ENCODE measurements at places on chromosomes 13 and 19.

DNA sequence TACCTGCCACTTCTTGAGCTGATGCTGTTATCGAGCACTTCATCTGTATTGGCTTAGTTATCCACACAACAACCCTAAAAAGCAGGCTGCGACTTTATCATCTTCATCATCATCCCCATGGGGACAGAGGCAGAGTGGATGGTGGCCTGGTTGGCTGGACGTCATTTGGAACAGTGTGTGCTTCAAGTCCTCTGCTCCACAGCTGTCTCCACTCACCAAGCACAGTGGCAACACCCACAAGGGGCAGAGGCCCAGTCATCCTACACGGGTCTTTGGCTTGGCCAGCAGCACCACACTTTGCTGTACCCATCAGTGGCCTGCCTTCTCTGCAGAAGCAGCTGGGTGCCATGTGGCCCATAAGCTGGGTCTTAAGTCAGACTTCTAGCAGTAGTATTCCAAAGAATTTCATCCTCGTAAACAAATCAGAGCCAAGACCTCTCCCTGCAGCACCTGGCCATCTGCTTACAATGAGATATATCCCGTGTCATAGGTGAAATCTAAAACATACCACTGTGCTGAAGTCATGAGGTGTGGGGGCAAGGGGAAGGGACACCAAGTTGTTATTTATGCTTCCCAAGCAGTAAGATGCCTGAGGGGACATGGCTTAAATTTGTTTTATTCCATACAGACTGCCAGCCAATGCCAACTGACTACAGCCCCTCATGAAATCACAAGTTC lies 47.9 kb upstream of the EPHX3 start:
- DNase-seq: no peak

- DNase-seq: no peak
Observed at GRCh38 chr19:42514449-42514848, 13.8 kb downstream of the CEACAM1 start.

DNA sequence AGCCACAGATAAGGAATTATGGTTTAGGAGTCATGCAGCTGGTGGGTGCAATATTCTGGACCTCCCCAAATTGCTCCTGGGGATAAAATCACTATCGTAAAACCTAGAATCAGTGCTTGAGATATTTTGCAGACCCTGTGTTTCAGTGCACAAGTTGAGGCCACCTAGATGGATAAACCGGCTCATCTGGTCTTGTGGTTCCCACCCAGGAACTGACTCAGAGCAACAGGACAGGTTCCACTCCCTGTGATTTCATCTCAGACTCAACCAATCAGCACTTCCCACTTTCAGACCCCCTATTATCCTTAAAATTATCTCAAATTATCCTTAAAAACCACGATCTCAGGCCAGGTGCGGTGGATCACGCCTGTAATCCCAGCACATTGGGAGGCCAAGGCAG lies 21.0 kb downstream of the FBXL12 start:
- DNase-seq: no peak

DNA sequence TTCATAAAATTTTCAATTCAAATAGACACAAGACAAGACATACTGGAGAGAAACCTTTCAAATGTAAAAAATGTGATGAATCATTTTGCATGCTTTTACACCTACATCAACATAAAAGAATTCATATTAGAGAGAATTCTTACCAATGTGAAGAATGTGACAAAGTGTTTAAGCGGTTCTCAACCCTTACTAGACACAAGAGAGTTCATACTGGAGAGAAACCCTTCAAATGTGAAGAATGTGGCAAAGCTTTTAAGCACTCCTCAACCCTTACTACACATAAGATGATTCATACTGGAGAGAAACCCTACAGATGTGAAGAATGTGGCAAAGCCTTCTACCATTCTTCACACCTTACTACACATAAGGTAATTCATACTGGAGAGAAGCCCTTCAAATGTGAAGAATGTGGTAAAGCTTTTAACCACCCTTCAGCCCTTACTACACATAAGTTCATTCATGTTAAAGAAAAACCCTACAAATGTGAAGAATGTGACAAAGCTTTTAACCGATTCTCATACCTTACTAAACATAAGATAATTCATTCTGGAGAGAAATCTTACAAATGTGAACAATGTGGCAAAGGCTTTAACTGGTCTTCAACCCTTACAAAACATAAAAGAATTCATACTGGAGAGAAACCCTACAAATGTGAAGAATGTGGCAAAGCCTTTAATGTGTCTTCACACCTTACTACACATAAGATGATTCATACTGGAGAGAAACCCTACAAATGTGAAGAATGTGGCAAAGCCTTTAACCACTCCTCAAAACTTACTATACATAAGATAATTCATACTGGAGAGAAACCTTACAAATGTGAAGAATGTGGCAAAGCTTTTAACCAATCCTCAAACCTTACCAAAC lies 24.6 kb upstream of the ZNF431 start:
- DNase-seq: no peak

GRCh38 chr19:35178701-35179100 lies 24.2 kb downstream of the FXYD5 start:
- no peak for DNase-seq

- DNase-seq: no peak
Observed at GRCh38 chr19:13823256-13823655, 28.0 kb downstream of the ZSWIM4 start.

- DNase-seq: no peak
Observed at GRCh38 chr13:113528101-113528812, 37.7 kb upstream of the DCUN1D2 start.

DNA sequence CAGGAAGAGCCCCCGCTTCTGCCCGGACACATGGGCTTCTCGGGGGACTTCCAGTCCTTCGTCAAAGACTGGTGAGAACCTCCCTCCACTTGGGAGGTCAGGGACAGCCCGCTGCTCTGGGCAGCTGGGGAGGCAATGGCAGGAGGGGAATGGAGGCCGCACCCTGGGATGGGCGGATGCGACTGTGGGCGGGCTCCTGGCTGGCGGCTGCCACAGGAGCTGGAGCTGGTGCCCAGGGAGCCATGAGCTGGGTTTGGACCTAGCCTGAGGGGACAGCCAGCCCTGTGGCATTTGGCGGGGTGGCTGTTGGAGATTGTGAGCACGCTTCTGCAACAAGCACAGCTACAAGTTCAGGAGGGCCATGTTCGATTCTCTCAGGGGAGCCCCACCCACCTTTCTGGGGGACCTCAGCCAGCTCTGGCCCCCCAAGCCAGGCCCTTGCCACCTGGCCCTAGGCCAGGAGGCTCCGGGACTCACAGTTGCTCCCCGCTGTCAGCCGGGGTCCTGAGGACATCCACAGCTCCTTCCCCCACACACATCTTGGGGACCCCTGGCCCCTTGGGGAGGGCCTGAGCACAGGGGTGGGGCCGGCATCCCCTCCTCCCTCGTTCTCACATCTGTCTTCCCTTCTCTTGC lies 3.0 kb upstream of the TGFBR3L start:
- DNase-seq: no peak

- no peak for DNase-seq
Observed at GRCh38 chr13:101262306-101262705, 154.0 kb downstream of the NALCN start.

GRCh38 chr13:29486551-29486950 lies 108.9 kb downstream of the SLC7A1 start:
- DNase-seq: no peak

DNA sequence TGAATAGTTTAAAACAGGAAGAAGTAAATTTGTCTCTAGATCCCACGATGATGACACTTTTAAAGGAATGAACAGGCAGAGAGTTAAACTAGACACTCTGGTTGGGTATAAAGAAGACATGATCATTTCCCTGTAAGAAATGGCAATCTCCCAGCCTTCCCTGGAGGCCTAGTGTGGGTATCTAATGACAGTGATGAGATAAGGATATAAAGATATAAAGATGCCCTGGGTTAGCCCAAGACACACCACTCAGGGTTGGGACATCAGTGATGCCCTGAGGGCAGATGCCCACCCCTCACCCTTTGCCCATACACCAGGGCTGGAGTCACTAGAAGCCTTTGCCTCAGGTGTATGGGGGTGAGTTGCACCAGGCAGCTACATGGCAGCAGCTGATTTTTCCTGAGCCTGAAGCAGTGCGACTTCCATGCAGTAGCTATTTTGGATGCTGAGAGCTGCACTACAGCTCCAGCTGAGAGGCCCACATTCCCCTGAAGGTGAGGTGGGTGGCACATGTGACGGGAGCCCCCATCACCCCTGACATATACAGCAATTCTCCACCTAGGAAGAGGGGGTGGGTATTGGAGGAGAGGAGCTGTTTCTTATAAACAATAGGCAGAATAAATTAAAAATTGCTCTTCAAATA lies 177.5 kb downstream of the NDFIP2 start:
- DNase-seq: peak; percentile 28

DNA sequence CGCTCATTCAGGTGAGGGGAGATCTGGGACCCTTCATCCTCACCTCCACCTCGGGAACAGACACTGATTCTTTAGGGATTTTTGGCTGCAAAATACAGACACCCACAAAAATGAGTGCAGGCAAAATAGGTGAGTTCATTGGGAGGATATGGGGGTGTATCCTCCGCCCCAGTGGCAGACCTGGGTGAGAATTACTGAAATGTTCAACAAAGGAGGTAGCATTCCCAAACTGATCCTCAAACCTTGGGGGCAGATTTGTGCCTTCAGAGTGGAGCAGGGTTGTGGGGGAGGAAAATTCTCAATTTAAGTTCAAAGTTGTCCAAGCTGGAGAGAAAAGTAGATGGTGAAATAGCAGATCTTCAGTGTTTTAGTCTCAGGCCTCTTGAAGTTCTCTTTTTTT lies 31.3 kb upstream of the SIN3B start:
- DNase-seq: peak; percentile 21

DNA sequence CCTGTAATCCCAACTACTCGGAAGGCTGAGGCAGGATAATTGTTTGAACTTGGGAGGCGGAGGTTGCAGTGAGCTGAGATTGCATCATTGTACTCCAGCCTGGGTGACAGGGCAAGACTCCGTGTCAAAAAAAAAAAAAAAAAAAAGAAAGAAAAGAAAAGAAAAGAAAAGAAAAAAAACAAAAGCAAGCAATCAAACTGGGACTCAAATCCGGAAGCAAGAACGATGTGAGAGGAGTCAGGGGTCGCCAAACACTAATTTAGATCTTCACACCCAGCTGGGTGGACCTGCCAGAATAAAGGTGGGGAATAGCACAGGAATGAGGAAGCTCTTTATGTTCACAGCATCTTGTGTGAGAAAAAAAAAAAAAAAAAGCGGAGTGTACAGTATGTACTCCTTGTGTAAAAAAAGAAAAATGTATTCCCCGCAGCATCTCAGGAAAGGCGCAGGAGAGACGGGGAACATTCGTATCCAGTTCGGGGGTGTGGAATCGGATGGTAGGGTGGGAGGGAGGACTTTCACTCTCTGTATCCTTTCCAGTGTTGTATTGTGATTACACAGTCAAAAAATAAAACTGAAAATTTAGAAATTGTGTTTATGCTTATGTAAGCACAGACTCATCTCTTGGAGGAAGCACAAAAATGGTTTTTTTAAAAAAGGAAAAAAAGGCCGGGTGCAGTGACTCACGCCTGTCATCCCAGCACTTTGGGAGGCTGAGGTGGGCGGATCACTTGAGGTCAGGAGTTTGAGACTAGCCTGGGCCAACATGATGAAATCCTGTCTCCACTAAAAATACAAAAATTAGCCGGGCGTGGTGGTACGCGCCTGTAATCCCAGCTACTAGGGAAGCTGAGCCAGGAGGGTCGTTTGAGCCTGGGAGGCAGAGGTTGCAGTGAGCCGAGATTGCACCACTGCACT lies 7.6 kb downstream of the DNAJB1 start:
- peak; percentile 47 for DNase-seq

DNA sequence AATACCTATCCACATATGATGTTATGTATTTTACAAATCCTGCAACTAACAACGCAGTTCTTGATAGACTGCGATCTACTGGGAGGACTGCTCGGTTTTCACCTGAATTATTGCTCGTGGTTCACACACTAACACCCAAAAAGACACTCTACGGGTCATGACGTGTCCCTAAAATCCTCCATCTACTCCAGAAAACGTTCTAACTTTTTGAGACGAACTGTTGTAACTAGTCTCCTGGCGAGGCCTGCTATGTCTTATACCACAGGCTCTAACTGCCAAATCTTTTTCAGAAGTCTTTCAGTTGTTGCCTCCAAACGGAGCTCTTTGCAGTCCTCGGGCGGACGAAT lies 108.2 kb downstream of the KCNRG start:
- DNase-seq: no peak

GRCh38 chr19:9996541-9996940 lies 13.8 kb downstream of the COL5A3 start:
- DNase-seq: no peak

GRCh38 chr13:20588529-20589110 lies 21.7 kb downstream of the IFT88 start:
- DNase-seq: no peak

- DNase-seq: peak; percentile 45
Observed at GRCh38 chr19:45615795-45616703, 14.0 kb upstream of the GPR4 start.

DNA sequence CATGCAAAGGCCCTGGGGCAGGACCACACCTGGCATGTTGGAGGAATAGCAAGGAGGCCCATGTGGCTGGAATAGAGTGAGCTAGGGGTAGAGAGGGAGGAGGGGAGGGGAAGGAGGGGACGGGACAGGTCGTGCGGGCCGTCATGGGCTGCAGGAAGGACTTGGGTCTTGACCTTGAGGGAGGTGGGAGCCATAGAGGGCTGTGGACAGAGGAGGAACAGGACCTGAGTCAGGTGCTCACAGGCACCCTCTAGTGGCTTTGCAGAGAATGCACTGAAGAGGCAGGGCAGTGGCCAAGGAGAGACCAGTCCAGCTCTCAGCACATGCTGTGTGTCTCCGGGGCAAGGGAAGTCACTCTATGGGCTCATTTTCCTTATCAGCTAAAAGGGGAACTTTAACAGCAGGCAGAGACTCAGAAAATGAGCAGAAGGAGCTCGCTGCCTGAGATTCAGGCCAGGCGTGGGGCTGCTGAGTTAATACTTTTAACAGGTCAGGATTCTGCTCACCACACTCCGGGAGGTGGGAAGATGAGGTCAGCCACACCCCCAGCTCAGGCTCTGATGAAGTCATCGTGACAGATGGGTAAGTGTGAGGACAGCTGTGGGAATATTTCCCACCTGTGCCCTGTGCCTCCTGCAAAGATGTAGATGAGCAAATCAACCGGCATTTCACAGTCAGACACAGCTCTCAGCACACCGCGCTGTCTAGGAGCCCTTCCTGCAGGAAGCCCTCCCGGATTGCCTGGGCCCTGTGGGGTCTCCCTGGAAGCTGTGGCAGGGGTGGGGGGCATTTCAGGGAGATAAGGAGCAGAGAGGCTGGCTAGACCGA lies 6.0 kb upstream of the TNFAIP8L1 start:
- peak; percentile 48 for DNase-seq

DNA sequence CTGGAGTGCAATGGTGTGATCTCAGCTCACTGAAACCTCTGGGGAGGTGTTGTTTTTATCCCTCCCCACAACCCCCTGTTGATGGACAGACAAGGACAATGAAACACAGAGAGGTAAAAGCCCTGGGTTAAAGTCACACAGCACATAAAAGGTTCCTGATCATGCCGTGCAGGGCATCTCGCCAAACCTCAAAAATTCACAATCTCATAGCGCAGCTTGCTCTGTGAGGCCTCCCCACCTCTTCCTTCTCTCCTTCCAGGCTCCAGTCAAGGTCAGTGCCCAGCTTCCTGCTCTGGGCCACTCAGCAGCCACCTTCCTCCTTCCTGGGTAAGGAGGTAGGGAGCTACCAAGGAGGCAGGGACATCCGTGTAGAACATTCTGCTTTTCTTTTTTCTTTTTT lies 2.3 kb downstream of the FUT2 start:
- DNase-seq: no peak

GRCh38 chr19:46016426-46017094 lies 6.3 kb downstream of the PGLYRP1 start:
- DNase-seq: peak; percentile 82

- no peak for DNase-seq
Observed at GRCh38 chr13:48978942-48979601, 3.4 kb downstream of the FNDC3A start.
